Activated B cell treated with CpG ODN at 0.5 μM for 24 hours (primary cell): ENCODE measurements at places on chromosomes 7 and 10.

DNA sequence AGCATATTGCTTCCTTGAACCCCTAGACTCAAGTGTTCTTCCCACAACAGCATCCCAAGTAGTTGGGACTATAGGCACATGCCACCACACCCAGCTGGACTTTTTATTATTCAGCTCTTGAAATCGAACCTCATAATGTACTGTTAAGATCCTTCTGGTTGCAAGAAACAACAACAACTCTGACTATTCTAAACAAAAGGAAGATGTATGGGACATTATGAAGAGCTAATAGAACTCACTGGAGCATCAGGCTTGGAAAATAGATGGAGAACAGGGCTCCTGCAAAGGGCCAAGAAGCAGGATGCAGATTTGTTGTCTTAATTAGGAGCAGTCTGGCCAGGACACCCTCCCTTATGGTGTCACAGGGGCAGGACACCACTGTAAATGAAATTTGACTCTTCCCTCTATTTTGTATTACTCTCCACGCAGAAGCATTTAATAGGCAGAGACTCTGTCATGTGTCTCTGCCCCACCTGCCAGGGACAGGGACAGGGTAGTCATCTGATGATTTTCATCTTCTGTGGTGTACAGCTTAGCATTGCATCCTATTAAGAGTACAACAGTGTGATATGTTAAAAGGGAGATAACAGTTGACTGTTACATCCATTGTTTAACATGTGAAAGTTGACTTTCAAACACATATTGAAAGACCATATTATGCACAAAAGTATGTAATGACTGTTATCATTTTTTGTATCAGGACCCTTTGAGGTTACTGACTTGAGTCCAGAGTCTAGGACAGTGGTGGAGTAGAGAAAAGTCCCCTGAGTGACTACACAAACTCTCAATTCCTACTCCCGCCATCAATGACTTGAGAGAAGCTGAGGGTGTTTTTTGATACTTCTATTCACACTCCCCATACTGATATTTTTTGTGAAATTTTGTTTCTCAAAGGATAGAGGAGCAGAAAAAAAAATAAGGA is 157.3 kb downstream of the LRRC4 start:
- no peak overlapping the region for H3K27ac ChIP-seq
- DNase-seq, result no peak
- H3K27me3 ChIP-seq, result no peaks in the 10 kb centered on the region
- H3K36me3 ChIP-seq, result peaks cover 9% of the 10 kb centered on the region
- no peak overlapping the region for H3K4me3 ChIP-seq
- peaks cover 27% of the 10 kb centered on the region for H3K4me1 ChIP-seq

DNA sequence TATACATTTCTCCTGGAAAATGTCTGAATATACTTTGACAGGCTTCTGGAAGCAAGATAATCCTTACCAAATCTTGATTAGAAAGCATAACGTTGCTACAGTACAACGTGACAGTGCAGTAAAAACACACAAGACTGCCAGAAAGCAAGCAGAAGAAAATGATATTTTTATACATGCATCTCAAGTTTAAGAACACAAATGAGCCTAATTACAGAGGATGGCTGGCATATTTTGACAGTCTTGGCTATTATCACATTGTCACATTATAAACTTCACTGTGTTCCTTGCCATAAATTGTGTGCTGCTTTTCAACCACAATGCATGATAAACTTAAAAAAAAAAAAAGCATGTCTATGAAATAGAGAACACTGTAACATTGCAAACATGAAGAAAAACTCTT is 4.3 kb downstream of the IKZF5 start:
- DNase-seq, result no peak
- H3K4me3 ChIP-seq, result no peak overlapping the region
- peaks cover 32% of the 10 kb centered on the region for H3K36me3 ChIP-seq
- peaks cover 51% of the 10 kb centered on the region for H3K4me1 ChIP-seq

GRCh38 chr10:99917963-99918825 is 91.6 kb downstream of the DNMBP start:
- H3K36me3 ChIP-seq, result peaks cover 15% of the 10 kb centered on the region
- no peak for DNase-seq
- no peak overlapping the region for H3K27ac ChIP-seq

DNA sequence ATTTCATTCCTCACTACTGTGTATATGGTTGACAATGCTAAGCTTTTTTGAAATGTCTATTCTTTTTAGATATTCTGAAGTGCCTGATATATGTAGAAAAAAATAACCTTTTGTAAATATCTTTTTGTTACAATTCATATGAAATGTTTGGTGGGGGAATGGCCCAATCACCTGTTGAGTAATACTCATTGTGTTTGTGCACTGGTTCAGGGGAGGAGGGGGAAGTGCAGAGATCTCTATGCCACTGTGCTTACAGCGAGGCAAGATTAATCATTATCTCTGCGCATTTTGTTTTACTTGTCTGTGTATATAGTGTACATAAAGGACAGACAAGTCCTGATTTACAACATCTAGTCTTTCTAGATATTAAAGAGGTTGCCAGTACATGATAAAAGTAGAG is 25.2 kb downstream of the NUP42 start:
- peaks cover 20% of the 10 kb centered on the region for H3K27me3 ChIP-seq
- no peak overlapping the region for H3K27ac ChIP-seq
- no peak for DNase-seq
- H3K36me3 ChIP-seq, result peaks cover 13% of the 10 kb centered on the region

DNA sequence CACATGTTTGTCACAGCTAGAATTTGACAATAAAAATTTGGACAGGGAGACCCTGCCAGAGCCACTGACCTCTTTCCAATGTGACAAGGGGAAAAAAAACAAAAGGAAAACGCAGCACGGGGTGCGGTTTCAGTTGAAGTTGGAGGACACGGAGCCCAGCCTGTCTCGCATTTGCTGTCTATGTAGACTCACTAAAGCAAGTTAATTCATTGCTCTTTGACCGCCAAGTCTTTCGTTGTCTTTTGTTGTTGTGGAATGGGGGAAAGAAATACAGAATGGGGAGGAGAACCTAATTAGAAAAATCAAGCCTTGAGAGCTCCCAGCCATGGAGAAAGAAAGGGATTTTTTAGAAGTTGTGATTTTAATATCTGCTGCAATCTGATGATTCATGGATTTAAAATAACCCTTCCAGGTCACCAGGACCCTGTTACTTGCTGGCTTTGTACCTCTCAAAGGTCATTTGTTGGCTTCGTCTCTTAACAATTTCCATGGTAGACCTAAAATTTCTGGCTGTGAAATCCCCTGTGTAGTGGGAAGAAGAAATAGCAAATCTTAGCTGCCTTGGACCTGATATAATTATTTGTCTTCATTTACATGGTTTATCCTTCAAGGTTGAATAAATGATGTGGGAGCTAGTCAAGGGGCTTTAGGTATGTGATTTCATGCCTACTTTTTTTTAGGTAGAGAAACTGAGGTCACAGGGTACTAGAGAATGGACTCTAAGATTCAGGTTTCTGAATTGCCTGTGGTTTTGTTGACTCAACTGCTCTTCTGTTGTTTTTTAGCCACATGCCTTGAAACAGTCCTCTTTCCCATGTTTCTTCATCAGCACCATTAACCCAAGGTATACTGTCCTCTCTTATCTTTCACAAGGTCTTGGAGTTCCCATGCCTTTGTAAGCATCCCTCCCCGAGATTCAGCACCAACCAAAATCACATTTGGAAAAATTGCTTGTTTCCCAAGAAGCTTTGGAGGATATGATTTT is 78.7 kb downstream of the TCF7L2 start:
- no peaks in the 10 kb centered on the region for H3K36me3 ChIP-seq
- no peak overlapping the region for H3K4me3 ChIP-seq
- H3K27ac ChIP-seq, result no peak overlapping the region
- DNase-seq, result no peak
- H3K27me3 ChIP-seq, result peaks cover 17% of the 10 kb centered on the region

DNA sequence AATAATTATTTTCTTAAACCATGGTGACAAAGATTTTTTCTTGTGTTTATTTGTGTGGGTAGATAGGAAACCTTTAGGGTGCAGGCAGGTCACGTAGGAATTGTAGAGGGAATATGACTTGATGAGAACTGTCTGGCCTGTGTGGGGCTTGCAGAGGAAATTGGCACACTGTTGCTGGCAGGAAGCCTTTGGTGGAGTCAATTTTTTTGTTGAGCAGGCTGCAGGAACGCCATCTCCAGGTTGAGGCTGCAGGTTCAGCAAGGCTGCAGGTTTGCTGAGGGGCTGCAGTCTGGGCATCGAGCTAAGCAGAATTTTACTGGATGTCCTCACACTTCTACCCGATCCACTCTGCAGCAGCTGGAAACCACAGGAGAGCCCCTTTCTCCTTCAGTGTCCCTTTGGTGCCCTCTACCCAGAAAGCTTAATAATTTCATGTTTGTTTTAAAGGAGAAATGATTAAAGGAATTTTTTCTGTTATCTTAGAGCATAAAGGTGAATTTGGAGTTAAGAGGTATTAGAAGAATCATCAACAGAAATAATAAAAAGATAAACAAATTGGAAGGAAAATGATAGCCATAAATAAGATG is 37.0 kb downstream of the TBC1D12 start:
- H3K36me3 ChIP-seq, result peaks cover 3% of the 10 kb centered on the region
- no peaks in the 10 kb centered on the region for H3K4me1 ChIP-seq
- no peak overlapping the region for H3K27ac ChIP-seq
- H3K27me3 ChIP-seq, result no peaks in the 10 kb centered on the region
- DNase-seq, result no peak

DNA sequence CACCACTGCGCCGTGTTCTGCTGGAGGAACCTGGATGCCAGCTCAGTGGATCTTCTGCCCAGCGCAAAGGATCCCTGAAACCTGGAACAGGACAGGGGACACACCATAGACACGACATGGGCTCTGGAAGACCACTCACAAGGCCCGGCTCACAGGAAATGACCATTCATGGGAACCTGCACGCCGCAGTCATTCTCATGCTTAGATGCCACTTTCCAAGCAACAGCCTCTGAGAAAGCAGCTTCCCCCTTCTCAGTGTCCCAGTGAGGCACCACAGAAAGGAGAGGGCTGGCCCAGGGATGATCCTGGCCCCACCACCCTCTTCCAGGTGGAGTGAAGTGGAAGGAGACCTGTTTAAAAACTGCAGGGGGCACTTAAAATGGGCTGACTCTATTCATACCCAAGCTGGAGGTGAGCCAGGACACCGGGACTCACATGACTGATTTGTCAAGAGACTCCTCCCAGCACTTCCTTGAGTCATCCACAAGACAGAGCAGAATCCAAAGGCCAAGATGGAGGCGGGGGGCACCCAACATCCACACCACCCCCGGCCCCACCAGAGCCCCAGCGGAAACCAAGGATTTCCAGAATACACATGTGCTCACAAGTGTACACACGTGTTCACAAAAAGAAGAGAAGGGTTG is 11.2 kb downstream of the CTBP2 start:
- peaks cover 30% of the 10 kb centered on the region for H3K4me1 ChIP-seq
- no peaks in the 10 kb centered on the region for H3K36me3 ChIP-seq
- peaks cover 75% of the 10 kb centered on the region for H3K27me3 ChIP-seq
- H3K27ac ChIP-seq, result no peak overlapping the region
